ENCODE measurements at places on chromosomes 1 and 21.

DNA sequence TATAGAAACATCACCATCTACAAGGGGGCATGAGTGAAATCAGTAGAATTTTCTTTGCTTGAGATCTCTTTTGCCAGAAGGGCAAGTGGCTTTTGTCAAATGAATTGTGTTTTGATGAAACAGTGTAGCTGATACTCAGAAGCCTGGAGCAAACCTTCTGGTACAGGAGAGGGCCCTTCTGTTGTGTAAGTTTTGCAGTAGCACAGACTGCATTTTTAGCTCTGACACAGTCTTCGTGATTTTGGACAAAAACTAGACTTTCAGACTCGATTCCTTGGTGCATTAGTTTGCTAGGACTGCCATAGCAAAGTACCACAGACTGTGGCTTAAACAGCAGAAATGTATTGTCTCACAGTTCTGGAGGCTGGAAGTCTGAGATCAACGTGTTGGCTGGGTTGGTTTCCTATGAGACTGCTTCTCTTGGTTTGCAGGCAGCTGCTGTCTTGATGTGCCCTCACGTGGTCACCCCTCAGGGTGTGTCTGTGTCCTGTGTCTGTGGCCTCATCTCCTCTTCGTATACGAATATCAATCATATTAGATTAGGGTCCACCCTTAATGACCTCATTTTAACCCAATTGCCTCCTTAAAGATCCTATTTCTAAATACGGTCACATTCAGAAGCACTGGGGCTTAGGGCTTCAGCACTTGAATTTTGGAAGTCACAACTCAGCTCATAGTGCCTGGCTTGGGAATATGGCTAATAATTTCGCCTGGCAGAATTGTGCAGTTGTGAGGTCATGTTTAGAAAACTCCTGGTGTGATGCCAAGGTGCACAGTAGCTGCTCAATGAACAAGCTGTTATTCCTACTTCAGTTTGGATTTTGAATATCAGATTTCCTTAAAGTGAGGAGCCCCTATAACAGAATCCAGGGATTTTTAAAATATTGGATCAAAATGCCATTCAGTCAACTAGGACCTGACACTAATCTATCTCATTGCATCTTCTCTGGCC lies 21.2 kb upstream of the DISC1 start:
- H3K4me3 ChIP-seq: no peak overlapping the region
- H3K4me1 ChIP-seq: peaks cover 2% of the 10 kb centered on the region
- H3K27me3 ChIP-seq: peaks cover 3% of the 10 kb centered on the region
- no peak for DNase-seq
- H3K36me3 ChIP-seq: no peaks in the 10 kb centered on the region
- no peak overlapping the region for H3K27ac ChIP-seq

DNA sequence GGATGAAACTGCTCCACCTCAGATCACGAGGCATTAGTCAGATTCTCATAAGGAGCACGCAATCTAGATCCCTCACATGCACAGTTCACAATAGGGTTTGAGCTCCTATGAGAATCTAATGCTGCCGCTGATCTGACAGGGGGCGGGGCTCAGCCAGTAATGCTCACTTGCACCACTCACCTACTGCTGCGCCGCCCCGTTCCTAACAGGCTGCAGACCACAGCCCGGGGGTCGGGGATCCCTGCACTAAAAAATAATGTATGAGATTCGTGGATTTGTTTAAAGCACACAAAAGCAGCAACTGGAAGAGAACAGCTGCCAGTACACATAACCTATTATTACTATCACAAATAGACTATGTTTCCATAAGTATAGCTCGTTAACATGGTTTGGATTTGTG lies 72.9 kb downstream of the HLCS start:
- H3K27me3 ChIP-seq: no peaks in the 10 kb centered on the region
- peaks cover 12% of the 10 kb centered on the region for H3K36me3 ChIP-seq
- DNase-seq: no peak

- no peaks in the 10 kb centered on the region for H3K36me3 ChIP-seq
- H3K4me1 ChIP-seq: no peaks in the 10 kb centered on the region
- no peak overlapping the region for H3K4me3 ChIP-seq
- no peak for DNase-seq
- H3K27ac ChIP-seq: no peak overlapping the region
Measured at GRCh38 chr21:36684957-36685714, 13.8 kb upstream of the SIM2 start.

DNA sequence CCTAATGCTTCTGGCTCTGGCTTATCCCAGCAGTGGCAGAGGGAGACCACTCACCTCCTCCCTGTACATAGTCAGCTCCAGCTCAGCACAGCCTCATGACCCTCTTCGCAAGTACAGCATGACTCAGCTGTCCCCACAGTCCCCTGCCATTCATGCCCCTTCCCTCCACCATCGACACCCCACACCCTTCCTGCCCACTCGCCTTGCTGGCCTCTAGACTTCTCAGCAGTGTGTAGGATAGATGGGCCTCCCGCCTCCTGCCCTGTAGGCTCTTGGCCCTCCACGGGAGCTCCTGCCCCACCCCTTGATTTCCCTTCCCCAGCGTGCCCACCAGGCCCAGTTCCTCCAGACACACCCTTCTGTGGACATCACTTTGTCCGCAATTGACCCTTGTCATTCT lies 9.8 kb downstream of the NPR1 start:
- H3K36me3 ChIP-seq: no peaks in the 10 kb centered on the region
- H3K4me3 ChIP-seq: no peak overlapping the region
- no peaks in the 10 kb centered on the region for H3K27me3 ChIP-seq

DNA sequence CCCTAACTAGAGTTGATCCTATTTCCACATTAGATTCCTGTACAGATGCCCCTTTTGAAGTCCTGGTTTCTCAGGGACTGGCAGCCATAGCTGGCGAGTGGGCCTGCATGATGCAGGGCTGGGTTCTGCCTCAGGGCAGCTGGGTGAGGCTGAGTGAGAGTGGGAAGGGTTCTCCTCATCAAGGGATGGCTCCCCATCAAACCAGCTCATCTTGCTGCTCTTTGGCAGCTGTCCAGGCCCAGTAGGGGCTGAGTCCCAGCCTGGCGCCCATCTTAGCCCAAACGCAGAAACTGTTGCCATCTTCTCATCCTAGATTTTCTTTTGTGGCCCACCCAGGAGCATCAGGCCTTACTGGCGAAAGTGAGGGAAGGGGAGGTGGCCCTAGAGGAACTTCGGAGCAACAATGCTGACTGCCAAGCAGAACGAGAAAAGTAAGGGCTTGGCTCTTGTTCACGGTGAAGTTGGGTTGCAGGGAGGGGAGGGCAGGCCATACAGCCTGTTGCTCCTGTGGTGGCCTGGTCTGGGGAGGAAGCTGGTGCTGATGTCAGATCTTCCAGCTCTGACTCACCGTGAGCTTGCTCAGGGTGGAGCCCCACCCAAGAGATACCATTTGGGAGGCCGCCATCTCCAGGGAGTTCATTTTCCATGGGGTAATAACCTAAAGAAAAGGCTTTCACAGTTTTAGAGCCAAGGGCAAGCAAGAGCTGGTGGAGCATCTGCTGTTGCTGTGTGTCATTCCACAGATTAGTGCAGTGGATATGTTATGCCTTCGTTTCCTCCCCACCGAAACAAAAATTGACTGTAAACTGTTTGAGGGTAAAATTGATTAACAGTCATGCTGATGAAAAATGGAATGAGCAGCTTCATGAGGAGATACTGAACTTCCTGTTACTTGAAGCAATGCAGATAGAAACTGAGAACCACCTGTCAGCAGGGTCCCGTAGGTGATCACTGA lies 34.7 kb downstream of the TUFT1 start:
- H3K27ac ChIP-seq: no peak overlapping the region
- H3K4me1 ChIP-seq: peaks cover 6% of the 10 kb centered on the region
- H3K36me3 ChIP-seq: peaks cover 7% of the 10 kb centered on the region
- H3K4me3 ChIP-seq: no peak overlapping the region
- peak; percentile 44 for DNase-seq

GRCh38 chr21:46626975-46627501 lies 8.4 kb upstream of the PRMT2 start:
- no peak overlapping the region for H3K4me3 ChIP-seq
- peaks cover 3% of the 10 kb centered on the region for H3K4me1 ChIP-seq
- no peak for DNase-seq
- no peak overlapping the region for H3K27ac ChIP-seq

DNA sequence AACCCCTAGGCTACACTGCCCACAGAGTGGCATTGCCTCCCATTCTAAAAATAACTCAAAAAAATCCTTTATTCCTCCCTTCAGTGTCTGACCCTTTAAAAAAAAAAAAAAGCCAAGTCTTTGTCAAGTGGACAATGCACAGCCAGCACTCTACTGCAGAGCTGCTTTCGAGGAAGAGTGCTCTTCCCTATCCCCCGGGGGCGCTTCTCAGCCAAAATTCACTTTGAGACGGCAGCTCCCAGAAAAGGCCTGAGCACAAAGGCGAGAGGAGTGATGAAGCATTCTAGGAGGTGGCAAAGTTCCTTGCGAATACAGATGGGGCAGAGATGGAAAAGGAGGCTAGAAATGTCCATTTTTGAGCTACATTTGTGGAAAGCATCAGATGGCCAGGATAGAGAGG lies 23.3 kb downstream of the EPHA10 start:
- no peak overlapping the region for H3K4me3 ChIP-seq
- no peaks in the 10 kb centered on the region for H3K4me1 ChIP-seq
- no peak overlapping the region for H3K27ac ChIP-seq

DNA sequence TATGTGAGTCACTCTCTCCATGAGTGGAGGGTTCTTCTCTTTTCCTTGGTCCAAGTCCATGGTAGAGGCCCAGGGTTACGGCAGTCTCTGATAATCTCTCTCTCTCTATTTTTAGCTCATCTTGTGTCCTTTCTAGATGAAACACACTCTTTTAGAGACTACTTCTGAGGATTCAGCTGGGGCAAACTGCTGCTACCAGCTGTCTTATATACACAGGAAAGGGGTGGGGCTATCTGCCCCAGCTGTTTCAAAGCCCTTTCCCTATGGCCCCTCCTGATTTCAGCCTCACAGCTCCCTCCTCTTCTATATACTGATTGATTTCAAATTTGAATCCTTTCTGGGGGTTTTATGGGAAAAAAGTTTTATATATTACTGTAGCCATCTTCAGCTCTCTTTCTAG lies 324.8 kb downstream of the RWDD3 start:
- H3K4me1 ChIP-seq: no peaks in the 10 kb centered on the region
- no peaks in the 10 kb centered on the region for H3K27me3 ChIP-seq

DNA sequence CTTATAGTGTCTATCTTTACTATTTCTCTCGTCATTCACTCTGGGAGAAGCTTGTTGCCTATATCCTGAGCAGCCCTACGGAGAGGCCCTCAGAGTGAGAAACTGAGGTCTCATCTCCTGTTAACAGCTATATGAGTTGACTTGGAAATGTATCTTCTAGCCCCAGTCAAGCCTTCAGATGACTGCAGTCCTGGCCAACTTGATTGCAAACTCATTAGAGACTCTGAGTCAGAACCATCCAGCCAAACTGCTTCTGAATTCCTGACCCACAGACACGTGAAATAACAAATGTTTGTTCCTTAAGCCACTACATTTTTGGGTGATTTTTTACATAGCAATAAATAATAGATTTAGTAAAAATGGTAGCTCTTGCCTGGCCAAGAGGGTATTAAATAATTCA lies 3.9 kb upstream of the ZBED6 start:
- H3K27ac ChIP-seq: no peak overlapping the region
- H3K4me3 ChIP-seq: no peak overlapping the region
- DNase-seq: no peak
- H3K27me3 ChIP-seq: no peaks in the 10 kb centered on the region

DNA sequence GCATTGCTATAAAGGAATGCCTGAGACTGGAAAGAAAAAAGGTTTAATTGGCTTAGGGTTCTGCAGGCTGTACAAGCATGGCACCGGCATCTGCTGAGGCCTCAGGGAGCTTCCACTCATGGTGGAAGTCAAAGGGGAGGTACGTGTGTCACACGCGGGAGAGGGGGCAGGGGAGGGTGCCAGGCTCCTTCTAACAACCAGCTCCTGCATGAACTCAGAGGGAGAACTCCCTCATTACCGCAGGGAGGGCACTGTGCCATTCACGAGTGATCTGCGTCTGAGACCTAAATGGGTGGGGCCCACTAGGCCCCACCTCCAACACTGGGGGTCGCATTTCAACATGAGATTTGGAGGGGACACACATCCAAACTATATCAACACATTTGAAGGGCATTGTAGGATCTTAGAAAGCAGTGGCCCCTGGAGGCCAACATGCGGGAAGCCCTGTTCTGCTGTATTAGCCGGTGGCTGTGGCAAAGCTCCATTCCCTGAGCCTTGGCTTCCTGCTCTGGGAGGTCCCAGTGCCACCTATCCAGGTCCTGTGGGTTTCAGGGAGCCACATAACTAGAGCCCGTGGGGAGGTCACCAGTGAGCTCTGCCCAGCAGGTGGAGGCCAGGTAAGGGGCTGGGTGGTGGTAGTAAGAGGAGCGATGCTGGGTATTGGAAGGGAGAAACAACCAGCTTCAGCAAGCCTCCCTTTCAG lies 10.0 kb downstream of the WNT3A start:
- H3K4me3 ChIP-seq: no peak overlapping the region
- no peak for DNase-seq
- no peaks in the 10 kb centered on the region for H3K36me3 ChIP-seq
- H3K4me1 ChIP-seq: peaks cover 6% of the 10 kb centered on the region
- no peak overlapping the region for H3K27ac ChIP-seq

GRCh38 chr1:3346478-3346877 lies 108.0 kb upstream of the ARHGEF16 start:
- no peaks in the 10 kb centered on the region for H3K4me1 ChIP-seq
- DNase-seq: no peak
- H3K27ac ChIP-seq: no peak overlapping the region
- peaks cover 32% of the 10 kb centered on the region for H3K27me3 ChIP-seq

GRCh38 chr1:64960731-64961130 lies 5.6 kb downstream of the JAK1 start:
- no peaks in the 10 kb centered on the region for H3K27me3 ChIP-seq
- no peaks in the 10 kb centered on the region for H3K36me3 ChIP-seq
- peaks cover 10% of the 10 kb centered on the region for H3K4me1 ChIP-seq

GRCh38 chr21:43895196-43895595 lies 30.2 kb downstream of the AGPAT3 start:
- H3K4me3 ChIP-seq: no peak overlapping the region
- DNase-seq: no peak
- no peaks in the 10 kb centered on the region for H3K27me3 ChIP-seq
- H3K4me1 ChIP-seq: peaks cover 1% of the 10 kb centered on the region
- no peak overlapping the region for H3K27ac ChIP-seq
- H3K36me3 ChIP-seq: peaks cover 4% of the 10 kb centered on the region

- H3K4me3 ChIP-seq: no peak overlapping the region
- H3K36me3 ChIP-seq: no peaks in the 10 kb centered on the region
- H3K27me3 ChIP-seq: peaks cover 10% of the 10 kb centered on the region
- H3K4me1 ChIP-seq: no peaks in the 10 kb centered on the region
- no peak overlapping the region for H3K27ac ChIP-seq
Measured at GRCh38 chr1:6074192-6074901, 28.7 kb downstream of the KCNAB2 start.
